ENCODE measurements at places on chromosomes 16 and 17. TPM values are rescaled to one million over a fixed set of nuclear protein-coding genes. Genes with fewer than 3 reads are reported as not detected.
A peak's percentile ranks its signal among the peaks of the same experiment; 100 is the strongest.

GRCh38 chr16:10870137-10870776 is 6.7 kb upstream of the CIITA start:
- DNase-seq, result no peak

DNA sequence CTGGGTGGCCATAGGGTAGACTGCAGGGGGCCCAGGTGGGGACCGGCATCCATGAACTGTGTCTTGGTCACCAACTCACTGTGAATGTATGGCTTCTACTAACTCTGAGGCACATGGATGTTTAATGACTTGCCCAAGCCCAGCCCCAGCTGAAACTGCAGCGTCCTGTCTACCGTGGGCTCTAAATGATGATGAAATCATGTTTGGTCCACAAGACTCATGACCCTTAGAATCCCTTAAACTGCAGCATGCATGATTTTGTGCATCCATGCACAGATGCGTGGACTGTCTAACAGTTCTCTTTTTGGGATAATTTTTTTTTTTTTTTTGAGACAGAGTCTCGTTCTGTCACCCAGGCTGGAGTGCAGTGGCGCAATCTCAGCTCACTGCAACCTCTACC is 32.4 kb upstream of the CREBBP start:
- no peak for DNase-seq

DNA sequence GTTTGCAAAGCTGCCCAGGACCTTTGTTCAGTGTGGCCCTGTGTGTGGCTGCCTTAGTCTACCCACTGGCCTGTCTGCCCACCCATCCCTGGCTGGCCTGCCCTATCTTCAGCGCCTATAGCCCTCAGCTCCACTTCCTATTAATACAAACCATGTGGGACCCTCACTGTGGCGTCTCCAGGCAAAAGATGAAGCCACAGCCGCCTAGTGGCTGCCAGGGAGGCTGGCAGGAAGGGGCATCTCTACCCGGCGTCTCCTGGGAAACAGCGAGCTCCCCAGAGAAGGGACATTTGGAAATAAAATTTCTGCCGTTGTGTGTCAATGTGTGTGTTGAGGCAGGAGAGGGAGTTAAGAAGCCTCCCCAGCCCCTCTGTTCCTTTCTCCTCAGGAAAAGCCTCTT is 31.5 kb downstream of the NEUROD2 start:
- DNase-seq, result no peak

DNA sequence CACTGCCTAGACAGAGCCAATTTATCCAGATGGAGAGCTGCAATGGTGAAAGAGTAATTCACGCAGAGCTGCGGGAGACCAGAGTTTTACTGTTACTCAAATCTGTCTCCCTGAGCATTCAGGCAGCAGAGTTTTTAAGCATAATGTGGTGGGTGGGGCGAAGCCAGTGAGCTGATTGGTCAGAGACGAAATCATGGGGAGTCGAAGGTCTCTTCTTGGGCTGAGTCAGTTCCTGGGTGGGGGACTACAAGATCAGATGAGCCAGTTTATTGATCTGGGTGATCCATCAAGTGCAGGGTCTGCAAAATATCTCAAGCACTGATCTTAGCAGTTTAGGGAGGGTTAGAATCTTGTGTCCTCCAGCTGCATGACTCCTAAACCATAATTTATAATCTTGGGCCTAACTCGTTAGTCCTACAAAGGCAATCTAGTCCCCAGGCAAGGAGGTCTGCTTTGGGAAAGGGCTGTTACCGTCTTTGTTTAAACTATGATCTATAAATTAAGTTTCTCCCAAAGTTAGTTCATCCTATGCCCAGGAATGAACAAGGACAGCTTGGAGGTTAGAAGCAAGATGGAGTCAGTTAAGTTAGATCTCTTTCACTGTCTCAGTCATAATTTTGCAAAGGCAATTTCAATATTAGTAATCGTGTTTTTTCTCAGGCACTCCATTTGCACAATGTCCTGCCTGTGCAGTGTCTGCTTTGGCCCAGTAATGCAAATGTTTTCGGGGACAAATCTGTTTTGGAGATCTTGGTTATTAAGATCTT is 27.0 kb downstream of the PIGL start:
- no peak for DNase-seq

- DNase-seq, result peak; percentile 41
These were observed 80.5 kb downstream of the SMG6 start for GRCh38 chr17:2222901-2223616.

DNA sequence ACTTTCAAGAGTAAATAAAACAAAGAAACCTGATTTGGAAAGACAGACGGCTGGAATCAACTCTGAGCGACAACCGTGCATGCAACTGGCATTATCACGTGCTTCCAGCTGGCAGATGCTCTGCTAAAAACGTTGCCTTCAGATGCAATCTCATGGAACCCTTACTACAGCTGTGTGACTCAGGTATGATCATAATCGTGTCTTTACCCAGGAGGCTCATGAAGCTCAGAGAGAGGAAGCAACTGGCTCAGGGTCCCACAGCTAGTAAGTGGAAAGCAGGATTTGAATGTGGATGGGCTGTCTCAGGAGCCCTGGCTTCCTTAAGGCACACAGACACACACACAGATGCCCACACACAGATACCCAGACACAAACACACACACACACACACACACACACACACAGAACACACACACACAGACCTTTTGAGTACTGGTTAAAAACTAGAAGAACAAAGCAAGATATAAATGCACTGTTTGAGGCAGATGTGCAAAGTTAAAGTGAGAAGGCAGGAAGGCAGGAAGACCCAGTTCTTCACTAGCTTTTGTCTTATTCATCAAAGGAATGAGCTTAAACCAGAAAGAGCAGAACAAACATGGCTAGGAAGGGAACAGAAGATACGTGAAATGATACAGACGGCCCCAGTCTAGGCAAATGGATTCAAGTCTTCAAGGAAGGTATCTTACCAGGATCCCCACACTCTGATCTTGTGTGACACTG is 275.2 kb downstream of the MAF start:
- no peak for DNase-seq

HNF1B gene
- not detected for total RNA-seq

BPTF gene
- total RNA-seq, result 133 TPM

TP53TG3 gene
- total RNA-seq, result not detected

ZFP3 gene
- total RNA-seq, result 7.3 TPM

STH gene
- total RNA-seq, result not detected

All from activated naive CD8-positive, alpha-beta T cell treated with anti-CD3 and anti-CD28 coated beads, Interleukin-2, amount 10 ng/mL, durations not matched to agents 7 days and 5 days (primary cell).